ENCODE measurements at places on chromosomes 6 and 20.

DNA sequence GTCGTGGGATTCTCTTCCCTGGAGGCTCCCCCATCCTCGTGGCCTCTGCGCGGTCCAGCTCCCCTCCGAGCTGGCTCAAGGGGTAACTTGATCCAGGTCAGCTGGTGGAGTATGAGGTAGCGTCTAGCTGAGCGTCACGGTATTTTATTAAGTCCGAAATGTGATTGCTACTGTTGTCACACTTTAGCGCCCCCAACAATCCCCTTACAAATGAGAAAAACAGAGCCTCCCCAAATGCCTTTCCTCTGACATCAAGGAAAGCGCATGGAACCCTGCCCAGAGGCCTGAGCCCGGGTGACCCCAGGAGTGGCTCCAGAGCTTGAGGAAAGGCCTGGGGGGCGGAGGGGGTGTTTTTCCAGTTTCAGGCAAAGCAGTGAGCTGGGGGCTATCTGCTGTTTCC, 192.4 kb downstream of the ZMYND8 start:
- no peak for DNase-seq

DNA sequence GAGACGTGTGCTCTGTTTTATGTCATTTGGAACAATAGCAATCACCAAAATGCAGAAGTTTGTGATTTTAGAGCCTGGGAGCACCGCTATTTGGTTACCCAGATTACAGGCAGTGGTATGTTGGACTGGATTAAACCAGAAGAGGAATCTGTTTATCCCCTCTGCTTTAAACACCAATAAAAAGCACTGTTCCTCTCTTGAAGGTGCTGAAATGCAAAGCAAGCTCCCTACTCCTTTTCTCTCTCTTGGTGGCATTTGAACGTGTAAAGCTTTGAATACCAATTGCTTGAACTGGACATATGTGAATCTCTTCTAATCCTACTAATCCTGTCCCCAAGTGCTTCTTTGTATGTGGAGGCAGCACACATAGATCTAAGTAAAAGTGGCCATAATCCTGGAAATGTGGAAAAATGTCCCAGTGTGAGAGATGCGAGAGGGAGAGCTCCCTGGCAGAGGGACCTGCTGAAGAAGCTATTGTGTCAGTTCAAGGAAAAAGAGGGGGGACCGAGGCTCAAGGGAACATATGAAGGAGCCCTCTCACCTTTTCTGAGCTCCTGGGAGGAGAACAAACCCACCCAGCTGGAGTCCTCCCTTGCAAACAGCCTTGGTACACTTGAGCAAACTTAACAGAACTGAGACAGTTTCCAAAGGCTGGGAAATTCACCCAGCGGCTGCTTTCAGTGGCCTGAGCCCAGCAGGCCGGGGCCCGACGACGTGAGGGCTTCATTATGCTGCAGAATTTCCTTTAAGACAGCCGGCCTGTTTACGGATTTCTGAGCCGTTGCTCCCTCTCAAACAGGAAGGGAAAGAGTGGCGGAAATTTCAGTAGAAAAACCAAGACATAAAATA, 18.8 kb upstream of the OLIG3 start:
- no peak for DNase-seq

- DNase-seq: no peak
These were observed 156.4 kb downstream of the ASCC3 start for GRCh38 chr6:100724696-100725095.

- no peak for DNase-seq
These were observed 169.7 kb downstream of the ATXN1 start for GRCh38 chr6:16591396-16592222.

- DNase-seq: no peak
These were observed 78.7 kb upstream of the MYL9 start for GRCh38 chr20:36462440-36463211.

DNA sequence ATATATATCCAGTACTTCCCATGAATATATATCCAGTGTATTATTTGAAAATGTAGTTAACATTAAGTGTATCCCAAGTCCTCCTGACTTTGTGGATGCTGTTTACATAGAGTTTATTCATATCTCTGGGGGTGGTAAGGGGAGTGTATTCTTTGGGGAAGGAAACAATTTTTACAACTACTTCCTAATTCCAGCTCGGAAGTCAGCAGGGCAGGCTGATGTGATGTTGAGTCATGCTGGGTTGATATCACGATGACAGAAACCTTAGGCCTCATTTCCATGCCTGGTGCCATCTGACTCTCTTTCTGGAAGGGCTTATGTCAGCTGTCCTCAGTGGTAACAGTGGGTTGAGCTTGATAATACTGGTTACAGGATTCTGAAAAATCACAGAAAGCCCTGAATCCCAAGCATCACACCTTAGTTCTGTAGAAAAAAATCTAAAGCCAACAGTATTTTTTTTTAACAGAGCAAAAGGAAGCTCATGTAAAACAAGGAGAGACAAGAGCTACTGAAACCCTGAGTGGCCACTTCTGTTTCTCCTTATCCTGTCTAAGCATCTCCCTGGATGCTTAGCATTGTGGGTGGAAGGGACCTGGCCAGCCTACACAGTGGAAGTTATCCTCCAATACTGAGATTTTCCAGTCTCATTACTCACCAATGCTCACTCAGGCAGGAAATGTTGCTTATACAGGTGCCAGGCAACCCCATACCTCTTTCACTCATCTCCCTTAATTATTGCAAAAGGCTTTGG, 75.2 kb upstream of the IYD start:
- DNase-seq: no peak

DNA sequence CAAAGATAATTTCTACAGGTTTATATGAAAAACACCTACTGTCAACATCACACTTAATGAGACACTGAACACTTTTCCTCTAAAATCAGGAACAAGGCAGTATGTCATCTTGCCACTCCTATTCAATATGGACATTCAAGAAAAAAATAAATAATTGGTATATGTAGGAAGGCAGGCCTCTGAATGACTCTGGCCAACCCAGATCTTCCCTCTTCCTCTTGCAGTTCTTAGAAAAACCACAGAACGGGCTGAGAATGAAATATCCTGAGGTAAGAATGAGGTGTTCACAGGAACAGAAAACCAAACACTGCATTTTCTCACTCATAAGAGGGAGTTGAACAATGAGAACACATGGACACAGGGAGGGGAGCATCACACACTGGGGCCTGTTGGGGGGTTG, 1207.2 kb upstream of the CITED2 start:
- no peak for DNase-seq

DNA sequence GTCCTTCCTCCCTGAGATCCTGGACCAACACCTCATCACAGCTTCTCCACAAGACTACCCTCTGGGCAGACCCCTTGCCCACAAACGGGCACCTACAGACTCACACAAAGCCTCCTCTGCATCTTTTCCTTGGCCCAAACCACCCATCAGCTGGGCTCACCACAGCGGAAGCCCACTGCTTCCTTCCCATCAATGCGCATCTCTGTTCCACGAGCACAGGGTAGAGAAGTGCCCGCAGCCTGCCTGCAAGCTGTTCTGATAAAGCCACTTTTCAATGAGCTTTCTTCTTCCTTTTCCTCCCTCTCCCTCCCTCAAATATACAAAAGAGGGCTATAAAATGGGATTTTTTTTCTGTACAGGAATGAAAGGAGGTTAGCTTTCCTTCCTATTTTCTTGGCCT, 111.2 kb downstream of the NFATC2 start:
- no peak for DNase-seq

DNA sequence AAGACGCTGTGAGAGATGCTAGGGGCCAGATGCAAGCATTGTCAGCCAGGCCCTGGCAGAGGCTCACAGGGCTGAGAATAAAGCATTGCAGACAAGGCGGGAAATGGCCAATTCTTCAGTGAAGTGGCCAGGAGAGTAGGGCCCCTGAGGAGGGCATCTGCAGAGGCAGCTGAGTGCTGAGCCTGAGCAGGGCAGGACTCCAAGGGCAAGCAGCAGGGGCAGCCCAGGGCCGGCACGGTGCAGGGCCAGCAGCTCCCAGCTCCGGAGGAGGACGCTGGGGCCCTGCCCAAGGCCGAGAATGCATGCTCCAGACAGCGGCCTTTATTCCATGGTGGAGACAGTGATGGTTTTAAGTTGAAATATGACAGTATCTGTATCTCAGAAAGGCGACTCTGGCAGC, 305.5 kb downstream of the FOXC1 start:
- no peak for DNase-seq

DNA sequence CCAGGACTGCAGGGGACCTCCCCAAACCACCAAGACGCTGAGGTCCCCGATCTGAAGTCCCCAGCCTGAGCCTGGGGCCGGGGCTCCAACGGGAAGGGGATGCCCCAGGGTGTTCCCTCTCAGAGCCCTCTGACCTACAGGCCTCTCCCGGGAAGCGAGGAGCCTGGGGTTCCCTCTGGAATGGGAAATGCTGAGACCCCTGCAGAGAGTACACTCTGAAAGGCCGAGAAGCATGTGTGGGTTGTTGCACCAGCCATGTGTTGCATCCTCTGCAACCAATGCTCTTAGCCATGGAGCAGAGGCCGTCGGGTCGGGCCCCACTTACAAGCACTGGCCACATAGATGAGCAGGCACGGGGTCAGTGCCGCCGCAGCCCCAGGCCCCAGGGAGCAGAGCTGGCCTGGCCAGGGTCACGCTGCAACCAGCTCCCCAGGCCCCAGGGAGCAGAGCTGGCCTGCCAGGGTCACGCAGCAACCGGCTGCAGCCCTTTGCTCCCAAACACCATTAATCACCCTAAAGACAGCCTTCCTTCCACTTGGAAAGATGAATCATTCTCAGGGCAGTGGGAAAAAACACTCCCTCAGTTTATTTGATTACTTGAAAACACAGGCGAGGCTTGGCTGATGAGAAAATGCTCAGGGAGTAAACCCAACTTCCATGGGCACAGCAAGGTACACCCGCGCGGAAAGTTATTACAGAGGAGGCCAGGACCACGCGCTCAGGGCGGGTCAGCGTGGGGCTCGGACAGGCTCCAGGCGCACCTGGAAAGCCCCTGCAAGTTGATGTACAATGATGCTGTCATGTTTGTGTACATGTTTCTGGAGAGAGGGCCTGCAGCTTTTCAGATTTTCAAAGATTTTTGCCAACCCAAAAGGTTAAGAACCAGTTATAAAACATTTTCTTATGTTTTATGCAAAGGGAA, 78.0 kb upstream of the AFDN start:
- DNase-seq: no peak

Data from AG09309 (cell line).